ENCODE measurements at places on chromosomes 16 and 17.
A peak's percentile ranks its signal among the peaks of the same experiment; 100 is the strongest.

DNA sequence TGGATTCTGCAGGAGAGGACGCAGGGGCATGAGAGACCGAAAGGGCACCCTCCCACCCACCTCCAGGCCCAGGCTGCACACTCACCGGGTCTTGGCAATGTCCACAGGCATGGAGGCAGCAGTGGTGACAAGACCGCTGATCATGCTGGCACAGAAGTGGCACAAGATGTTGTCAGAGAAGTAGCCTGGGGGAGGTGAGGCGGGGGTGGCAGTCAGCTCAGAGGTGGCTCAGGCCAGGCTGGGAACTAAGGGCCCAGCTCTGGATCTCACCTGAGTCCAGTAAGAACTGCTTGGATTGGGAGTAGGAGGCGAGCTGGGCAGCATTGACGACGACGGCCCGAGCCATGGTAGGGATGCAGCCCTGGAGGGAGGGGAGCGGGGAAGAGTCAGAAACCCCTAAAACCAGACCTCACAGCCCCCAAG is 1.8 kb downstream of the SLC25A11 start:
- no peak for DNase-seq

- DNase-seq, result no peak
These were observed 20.5 kb downstream of the GRB7 start for GRCh38 chr17:39757931-39758873.

GRCh38 chr17:39194089-39194984 is 3.1 kb downstream of the CACNB1 start:
- DNase-seq, result peak; percentile 55

- no peak for DNase-seq
These were observed 31.1 kb downstream of the IGF2BP1 start for GRCh38 chr17:49028271-49028670.

GRCh38 chr16:51734220-51734619 is 583.1 kb upstream of the SALL1 start:
- DNase-seq, result no peak

DNA sequence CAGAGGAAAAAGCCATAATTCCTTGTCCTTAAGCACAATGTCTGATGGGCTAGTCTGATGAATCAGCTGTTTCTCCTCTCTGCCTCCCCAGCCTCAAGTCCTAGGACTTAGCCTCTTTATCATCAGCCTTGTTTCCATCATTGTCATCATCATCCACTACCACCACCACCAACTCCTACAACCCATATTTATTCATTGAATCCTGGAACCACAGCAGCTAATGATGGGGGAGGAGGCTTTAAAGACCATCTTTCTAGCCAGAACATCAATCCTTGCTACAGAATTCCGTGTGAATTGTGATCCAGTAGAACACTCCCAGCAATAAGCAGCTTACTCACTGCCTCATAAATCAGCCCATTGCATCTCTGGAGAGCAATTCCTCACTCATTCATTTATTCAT is 97.6 kb upstream of the TMEM132E start:
- DNase-seq, result no peak

DNA sequence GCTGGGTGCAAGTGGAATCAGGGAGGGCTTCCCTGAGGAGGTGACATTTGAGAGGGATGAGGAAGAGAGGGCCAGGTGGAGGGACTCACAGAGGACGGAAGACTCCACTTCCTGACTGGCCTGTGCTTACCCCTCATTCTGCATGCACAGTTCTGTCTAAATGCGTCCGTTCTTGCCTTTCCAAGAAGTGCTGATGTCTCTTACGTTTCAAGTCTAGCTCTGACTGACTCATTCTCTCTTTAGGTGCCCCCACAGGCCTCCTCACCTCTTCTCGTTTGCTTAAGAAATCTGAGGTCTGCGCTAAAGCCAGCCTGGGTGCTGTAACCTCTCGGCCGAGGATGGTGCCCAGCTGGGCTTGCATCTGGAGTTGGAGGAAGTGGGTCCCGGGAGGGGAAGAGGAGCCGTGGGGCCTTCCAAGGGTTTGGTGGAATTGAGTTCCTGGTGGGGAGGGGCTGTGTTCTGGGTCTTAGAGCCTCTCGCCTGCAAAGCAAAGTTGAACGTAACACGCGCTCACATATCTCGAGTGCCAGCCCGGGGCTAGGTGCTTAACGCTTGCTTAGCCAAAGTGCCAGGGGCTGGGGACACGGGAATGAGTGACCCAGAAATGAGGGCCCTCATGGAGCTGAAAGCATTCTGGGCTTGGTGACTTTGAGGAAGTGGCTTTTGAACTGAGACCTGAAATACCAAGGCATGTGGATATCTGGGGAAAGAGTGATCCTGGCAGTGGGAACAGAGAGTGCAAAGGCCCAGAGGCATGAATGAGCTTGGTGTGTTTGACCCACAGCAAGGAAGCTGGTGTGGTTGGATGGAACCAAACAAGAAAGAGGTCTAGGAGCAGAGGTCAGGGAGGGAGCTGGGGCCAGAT is 4.8 kb downstream of the IL4R start:
- peak; percentile 73 for DNase-seq

DNA sequence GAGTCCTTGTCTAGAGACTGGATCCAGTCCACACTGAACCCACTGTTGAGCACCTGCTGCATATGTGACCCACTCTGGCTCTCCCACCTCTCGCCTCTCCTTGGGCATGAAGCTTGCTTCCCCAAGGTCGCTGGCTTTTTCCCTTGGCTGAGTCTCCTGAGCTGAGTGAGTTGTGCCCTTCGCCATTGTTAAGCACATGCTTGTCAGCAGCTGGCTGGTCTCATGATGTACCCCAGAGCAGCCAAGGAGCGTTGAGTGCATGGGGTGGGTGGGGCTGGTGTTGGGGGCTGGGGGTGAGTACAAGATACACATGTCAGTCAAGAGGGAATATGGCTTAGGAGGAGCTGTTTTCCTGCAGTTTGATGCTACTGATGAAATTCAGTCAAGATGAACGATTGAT is 165.6 kb downstream of the SNX29 start:
- no peak for DNase-seq

DNA sequence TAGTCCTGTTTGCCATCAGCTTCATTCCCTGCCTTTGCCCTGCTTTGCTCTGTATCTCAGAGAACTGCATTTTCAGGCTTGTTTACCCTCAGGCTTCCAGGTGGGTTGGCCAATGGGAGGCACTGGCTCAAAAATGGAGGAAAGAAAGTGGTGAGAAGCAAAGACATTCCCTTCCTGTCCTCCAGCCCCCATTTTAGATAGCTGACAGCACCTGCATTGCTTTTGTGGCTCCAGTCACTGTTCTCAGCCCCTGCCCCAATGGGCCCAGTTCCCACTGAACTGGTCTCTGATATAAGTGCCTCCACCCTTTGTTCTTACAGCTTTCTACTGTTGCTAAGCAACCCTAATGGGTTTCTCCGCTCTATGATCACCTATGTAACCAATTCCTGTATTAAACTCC is 19.4 kb upstream of the SDK2 start:
- DNase-seq, result no peak

DNA sequence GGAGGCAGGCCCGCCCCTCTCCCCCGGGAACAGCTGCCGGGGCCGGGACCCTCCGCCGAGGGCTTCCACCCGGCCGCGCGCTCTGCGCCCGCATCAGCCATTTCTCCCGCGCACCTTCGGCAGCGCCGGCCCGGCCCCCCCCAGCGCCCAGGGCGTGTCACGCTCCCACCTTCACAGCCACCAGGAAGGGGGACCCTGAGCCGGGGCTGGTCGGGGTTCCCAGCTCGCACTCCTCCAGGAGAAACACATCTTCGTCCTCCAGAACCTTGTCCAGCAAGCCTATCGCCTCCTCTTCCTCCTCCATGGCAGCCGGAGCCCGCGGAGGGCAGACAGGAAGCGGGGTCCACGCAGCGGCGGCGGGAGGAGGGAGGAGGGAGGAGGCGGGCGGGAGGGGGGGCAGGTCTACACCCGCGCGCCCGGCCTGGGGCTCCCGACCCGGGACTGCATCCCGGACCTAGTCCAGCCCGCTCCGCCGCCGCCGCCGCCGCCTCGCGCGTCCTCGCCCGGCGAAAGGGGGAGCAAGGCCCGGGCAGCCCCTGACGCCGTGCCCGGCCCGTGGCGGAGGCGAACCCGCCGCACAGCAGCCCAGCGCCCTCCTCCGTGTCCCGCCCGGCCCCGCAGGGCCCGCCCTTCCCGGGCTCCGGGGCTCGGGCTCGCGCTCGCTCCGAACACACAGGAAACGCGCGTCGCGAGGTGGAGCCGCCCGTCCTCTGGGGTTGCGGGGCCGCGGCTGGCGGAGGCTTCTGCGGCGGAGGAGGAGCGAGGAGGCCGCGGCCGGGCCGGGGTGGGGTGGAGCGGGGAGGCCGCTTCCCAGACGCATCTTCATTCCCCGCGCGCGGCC is 70.8 kb downstream of the ABR start:
- DNase-seq, result peak; percentile 76

DNA sequence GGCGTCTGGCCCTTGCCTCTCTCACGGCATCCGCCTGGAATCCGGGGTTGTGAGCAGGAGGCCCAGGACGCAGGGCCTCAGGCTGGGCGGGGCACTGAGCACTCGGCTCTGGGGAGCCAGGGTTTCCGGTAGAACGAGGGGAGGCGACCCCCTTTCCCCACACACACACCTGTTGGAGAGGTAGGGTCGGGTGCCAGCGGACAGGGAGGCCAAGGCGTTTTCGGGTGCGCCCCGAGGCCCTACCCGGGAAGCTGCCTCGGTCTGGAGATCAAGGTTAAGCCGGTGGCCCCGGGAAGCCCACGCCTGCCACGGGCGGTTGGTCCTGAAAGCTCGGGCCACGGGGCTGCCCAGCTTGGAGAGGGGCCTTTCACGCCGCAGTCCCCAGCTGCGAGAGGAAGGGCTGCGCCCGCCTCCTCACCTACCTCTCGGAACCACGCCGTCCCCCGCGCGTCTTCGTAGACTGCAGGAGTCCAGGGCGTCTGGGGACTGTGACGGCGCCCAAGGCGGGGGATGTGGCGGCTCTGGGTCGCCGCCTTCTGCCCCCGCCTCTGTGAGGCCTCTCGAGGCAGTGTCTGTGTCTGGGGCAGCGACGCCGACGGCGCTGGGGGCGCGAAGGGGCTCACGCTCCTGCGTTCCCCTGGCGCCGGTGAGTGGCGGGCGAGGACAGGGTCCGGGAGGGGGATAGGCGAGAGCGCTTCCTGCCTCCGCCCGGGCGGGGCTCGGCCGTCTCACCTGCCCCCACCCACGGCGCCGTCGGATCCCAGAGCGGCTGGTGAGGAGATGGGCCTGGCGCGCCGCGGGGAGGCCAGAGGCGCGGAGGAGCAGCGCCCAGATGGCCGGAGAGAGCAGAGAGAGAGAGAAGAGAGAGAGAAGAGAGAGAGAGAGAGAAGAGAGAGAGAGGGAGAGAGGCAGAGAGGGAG is 20.3 kb upstream of the HOXB9 start:
- peak; percentile 44 for DNase-seq

- no peak for DNase-seq
These were observed 23.9 kb upstream of the CDH8 start for GRCh38 chr16:62060089-62060488.

- DNase-seq, result no peak
These were observed 9.0 kb downstream of the KATNIP start for GRCh38 chr16:27558932-27559331.

DNA sequence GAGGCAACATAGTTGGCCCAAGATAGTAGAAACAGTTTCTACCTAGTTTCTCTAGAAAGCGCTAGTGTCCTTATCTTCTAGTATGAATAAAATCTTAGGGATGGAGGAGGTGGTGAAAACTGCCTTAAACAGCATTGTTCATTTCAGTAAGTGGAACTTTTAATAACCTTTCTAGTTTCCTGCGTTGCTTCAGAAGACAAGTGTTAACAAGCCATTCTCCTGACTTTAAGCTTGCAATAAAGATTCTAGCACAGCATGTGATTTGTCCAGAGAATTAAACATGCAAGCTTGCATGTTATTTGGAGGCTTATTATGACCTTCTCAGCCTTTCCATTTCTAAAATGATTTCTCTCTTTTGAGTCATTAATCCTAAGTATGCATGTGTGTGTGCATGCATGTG is 72.3 kb downstream of the TANGO6 start:
- DNase-seq, result peak; percentile 6

GRCh38 chr16:2810651-2811050 is 6.4 kb upstream of the PRSS21 start:
- DNase-seq, result no peak

DNA sequence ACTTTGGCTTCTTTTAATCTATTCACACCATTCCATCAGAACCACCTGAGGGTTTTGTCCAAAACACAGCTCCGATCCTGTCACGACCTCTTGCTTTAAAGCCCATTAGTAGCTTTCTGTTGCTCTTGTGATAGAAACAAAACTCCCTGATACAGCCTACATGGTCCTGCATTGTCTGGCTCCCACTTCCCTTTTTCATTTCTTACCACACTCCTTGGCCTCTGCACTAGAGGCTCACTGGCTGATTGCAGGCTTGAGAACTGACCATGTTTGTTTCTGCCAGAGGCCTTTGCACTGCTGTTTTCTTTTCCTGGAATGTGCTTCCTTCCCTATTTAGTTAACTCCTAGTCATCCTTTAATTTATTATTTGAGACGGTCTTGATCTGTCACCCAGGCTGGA is 23.7 kb downstream of the IST1 start:
- DNase-seq, result no peak

GRCh38 chr16:4217204-4218131 is 24.4 kb downstream of the SRL start:
- peak; percentile 85 for DNase-seq

GRCh38 chr17:6471531-6472465 is 27.5 kb downstream of the PIMREG start:
- peak; percentile 23 for DNase-seq

DNA sequence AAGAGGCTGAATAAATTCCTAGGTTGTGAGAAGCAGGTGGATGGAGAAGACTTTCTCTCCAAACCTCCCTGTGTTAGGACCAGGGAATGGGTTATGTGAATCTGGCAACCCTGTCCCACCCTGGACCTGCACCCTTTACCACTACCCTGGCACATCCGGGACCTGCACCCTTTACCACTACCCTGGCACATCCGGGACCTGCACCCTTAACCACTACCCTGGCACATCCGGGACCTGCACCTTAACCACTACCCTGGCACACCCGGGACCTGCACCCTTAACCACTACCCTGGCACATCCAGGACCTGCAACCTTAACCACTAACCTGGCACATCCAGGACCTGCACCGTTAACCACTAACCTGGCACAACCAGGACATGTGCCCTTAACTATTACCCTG is 207.0 kb upstream of the CACNG3 start:
- DNase-seq, result no peak

GRCh38 chr17:36060816-36061215 is 3.3 kb upstream of the CCL18 start:
- DNase-seq, result no peak

GRCh38 chr16:525123-525519 is 2.4 kb upstream of the CAPN15 start:
- DNase-seq, result no peak

- no peak for DNase-seq
These were observed 140.8 kb downstream of the FTO start for GRCh38 chr16:53844804-53845203.
